HCT116 (cell line): ENCODE measurements at places on chromosomes 5 and 9.
A peak's percentile ranks its signal among the peaks of the same experiment; 100 is the strongest.

DNA sequence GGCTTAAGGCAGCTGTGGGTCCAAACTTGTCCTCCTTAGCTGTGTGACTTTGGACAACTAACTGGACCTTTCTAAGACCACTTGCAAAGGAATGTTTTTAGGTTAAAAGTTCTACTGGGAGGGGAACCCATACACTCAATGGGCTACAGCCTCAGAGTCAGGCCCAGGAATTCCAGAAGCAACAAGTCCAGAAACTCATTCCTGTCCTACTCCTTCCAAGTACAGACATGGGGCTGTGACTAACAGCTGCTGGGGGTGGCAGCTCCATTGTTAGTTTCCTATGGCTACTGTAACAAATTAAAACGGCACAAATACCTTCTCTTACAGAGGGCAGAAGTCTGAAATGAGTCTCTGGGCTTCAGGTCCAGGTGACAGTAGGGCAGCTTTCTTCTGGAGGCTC lies 12.4 kb upstream of the AKNA start:
- no peak for DNase-seq

DNA sequence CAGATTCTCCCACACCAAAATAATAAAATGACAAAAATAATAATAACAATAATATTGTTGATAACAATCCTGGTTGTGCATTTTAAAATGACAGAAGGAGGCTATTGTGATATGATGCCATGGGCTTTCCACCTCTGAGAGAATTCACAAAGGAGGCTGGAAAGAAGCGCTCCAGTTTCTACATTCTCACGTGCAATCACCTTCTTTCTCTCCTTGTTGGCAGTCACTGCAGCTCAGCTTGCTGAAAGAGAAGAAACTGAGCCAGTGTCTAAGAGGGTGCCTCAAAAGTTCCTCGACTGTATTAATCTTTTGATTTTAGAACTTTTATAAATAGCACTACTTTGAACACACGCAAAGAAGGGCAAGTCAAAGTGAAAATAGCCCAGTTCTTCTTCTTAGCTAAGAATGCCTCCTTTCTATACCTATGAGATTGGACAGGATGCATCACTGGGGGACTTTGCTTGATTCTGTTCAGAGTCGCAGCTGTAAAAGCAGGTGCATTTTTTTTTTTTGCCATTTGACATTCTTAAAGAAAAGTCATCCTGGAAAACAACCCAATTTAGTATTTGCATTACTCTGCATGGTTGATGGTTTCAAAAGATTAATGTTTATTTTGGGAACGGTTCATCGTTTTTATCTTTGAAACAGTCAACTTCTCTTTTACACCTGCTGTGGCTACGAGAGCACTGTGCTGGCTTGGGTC lies 12.4 kb upstream of the SUB1 start:
- no peak for DNase-seq

- DNase-seq: no peak
Observed at GRCh38 chr5:122473138-122473843, 161.3 kb downstream of the SNCAIP start.

- DNase-seq: no peak
Observed at GRCh38 chr5:148376198-148376597, 7.6 kb upstream of the FBXO38 start.

DNA sequence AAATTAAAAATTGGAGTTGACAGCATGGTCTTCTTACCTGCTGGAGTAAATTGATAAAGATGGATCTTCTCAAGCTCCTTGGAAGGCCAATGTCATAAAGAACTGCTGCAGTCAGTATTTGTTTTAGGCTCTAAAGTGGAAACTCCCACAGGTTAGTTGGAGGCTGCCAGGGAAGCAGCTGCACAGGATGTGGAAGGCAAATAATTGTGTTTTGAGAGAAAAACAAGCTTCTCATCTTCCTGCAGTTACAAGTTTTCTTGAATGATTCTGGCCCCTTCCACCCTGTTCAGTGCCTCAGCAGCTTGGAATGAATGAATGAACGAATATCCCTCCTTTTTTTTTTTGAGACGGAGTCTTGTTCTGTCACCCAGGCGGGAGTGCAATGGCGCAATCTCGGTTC lies 13.9 kb downstream of the MROH2B start:
- DNase-seq: no peak

GRCh38 chr9:121324316-121324715 lies 45.7 kb downstream of the STOM start:
- DNase-seq: no peak

GRCh38 chr5:159301466-159301865 lies 28.8 kb downstream of the IL12B start:
- DNase-seq: no peak

- no peak for DNase-seq
Observed at GRCh38 chr5:99543841-99544240, 615.0 kb upstream of the CHD1 start.

DNA sequence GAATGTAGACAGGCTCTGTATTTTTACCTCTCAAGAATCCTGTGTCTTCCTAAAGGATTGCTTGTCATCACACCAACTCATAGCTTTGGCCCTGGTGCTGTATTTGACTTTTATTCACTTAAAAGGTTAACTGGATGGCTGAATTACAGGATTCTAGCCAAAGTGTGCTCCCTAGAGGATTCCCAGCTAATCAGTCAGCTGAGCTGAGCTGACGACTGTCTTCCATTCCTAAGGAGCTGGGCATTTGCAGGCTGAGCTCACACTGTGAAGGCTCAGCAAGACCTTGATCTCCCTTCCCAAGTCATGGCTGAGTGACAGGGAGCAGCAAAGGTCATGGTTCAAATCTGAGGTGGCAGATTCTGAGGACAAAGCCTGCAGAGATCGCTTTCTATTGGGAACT lies 59.0 kb upstream of the PALM2AKAP2 start:
- DNase-seq: no peak

DNA sequence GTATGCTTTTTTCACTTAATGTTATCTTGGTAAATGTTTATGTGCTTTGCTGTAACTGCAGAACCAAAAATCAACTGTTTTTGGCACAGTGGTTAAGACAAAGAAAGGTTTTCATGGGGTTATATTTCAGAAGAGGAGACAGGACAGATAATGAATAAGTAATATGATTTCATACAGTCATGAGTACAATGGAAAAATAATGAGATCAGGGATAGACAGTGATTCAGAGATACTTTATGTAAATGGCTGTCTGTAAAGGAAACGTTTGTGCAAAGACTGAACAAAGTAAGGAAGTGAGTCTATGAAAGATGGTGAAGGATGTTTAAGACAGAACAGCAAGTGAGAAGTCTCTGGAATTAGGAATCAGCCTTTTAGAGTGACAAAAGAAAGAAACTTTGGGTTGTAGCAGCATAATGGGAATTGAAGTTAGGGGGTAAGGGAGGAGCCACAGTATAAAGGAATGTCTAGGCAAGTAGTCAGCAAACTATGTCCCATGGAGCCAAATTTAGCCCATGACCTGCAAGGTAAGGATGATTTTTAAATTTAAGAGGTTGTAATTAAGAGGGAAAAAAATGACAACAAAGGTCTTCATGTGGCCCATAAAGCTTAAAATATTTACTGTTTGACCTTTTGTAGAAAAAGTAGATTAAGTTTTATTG lies 55.0 kb downstream of the TNPO1 start:
- no peak for DNase-seq

DNA sequence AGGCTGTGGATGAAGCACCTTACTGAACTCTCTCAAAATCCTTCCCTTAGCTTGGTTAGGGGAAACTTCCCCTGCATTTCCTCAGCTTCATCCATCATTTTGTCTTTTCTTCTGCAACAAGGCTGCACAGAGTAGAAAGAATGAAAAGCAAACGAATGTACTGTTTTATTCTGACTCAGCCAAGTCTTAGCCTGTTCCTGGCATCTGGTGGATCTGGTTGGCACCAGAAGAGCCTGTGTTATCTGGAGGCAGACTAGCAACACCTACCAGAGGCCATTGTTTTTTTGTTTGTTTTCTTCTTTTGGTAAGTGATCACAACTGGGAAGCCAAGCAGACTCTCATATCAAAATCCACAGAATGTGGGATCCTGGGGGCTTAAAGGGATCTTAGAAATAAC lies 200.7 kb downstream of the FANCC start:
- no peak for DNase-seq

- no peak for DNase-seq
Observed at GRCh38 chr5:36251218-36251617, 9.5 kb upstream of the NADK2 start.

GRCh38 chr5:75265731-75266130 lies 29.1 kb upstream of the ANKRD31 start:
- peak; percentile 37 for DNase-seq

DNA sequence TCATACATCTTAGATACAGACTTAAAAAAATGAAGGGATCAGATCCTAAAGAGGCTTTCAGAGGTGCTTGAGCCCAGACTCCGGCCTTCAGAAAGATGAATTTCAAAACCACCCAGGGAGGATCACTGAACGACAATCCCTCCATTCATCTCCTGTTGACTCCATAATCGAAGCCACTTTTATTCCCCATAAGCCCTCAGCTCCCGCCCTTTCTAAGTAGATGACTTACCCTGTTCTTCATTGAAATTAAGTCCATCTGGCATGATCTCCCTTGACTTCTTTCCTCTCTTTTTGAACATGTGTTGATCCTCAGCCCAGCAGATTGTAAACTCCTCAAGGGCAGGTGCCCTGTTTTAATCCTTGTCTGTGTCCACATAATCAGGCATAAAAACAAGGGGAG lies 50.8 kb upstream of the ASTN2 start:
- DNase-seq: no peak

DNA sequence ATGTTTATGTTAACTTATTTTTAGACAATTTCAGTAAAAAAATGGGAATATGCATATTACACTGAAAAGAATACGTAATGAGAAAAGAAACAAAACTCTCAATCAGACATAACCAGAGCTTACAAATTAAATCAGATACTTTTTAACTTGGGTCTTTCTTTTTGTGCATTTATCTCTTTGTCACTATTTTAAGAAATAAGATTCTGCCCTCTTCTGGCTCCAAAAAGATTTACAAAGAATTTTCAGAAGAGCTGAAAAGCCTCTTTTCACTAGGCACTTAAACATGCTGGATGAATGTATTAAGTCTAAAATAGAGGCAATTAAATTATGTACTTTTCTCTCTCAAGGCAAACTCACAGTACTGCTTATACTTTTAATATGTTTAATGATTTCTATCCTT lies 55.5 kb downstream of the CEP120 start:
- DNase-seq: no peak

DNA sequence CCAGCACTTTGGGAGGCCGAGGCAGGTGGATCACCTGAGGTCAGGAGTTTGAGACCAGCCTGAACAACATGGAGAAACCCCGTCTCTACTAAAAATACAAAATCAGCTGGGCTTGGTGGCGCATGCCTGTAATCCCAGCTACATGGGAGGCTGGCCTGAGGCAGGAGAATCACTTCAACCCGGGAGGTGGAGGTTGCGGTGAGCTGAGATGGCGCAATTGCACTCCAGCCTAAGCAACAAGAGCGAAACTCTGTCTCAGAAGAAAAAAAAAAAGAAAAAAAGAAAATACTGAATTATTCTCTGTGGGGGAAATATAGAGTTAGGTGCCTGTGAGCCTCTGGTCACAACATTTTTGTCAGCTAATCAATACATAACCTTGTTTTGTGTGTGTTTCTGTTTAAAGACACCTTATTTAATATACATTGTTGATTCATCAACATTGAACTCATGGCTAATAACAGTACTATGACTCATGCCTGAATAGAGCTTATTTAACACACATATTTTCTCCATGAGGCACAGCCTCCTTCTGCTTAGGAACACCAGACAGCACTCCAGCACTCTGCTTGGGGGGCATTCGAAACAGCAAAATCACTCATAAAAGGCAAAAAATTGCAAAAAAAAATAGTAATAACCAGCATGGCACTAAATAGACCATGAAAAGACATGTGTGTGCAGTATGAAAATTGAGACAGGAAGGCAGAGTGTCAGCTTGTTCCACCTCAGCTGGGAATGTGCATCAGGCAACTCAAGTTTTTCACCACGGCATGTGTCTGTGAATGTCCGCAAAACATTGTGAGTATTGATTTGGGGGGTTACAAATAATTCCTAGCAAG lies at the start of gene IL31RA:
Gene IL31RA (plus strand): TSS at position 519 of the 836 bp plus-strand sequence. CDS start 214 bp downstream, at position 733.
- peak; percentile 68 for DNase-seq
